AG09309 (cell line): ENCODE measurements at places on chromosomes 3 and 15.

DNA sequence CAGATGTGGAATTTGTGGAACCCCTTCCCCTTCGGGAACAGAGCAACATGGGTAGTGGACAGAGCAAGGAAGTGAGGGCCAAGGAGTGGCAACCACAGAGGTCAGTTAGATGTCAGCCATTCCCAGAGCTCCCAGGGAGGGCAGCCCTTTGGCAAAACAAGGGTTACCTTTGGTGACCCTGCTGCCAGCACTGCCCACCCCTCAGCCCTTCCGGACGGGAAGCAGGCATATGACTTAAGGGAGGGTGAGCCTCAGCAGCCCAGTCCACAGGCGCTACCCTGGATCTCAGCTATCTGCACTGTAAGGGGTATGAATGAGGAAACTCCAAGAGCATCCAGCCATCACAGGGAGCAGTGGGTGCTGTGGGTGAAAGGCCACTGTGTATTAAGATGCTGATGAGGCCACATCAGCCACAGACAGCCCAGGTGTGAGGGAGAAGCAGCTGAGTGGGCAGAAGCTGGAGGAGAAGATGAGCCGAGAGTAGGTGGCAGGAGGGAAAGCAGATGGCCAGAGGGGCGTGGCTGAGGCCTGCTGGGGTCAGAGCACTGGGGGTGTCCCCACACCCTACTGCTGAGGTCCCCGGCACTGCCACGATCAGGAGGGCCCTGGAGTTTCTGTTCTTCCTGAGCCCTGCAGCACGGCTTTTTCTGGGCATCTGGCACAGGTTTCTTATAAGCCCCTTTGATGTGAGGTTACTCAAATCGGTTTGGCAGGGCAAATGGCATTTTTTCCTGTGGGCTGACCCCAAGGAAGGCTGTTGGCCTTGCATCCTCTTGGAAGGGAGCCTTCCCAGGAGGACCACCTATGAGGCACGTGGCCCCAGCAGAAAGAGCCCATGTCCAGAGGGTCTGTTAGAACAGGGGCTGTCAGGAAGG, 6.2 kb downstream of the PLA2G4D start:
- DNase-seq: no peak

GRCh38 chr3:23183731-23184130, 19.4 kb upstream of the UBE2E2 start:
- DNase-seq: peak; percentile 24

DNA sequence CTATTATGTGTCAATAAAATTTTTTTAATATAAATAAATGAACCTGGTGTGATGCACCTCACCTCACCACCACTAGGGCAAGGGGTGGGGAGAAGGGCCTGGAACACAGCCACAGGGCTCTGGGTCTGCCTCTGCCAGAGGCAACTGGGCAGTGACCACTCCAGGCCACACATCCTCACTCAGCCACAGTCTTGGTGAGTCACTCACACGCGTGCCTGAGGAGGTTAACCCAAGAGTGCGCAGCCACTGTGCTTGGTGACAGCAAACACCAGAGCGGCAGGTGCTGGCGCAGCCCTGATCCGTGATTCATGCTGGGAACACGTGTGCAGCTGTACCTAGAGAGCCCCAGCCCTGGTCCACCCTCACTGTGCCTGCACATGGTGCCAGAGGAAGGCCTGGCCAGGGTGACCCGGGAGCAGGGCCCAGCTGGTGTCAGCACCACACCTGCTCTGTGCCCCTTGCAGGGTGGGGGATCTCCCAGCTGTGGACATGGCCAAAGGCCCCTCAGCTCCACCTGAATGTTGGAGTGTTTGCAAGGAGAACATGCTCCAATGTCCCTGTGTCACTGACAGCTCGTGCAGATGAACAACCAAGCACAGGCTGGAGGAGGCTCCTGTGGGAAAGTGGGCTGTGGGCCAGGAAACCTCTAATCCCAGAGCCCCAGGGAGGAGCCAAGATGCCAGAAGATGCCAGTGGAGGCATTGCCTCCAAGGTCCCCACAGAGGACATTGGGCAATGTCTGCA, 2.1 kb downstream of the SLC41A3 start:
- no peak for DNase-seq

DNA sequence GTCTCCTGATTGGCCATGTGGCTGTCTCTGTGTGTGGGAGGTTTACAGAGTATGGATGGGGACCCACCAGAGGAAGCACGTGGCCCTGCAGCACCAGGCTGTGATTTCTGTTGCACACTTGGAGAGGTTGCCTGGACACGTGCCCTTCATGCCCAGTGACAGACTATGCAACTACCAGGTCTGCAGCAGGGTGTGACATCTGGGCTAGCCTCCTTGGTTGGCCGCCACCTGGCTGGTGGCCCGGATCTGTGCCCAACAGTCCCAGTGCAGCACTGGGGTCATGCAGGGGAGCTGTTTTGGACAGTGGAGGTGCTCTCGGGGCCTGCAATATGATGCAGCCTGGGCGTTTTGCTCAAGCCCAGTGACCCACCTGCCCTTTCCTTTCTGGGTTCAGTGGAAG, 212.5 kb downstream of the UBE3A start:
- DNase-seq: no peak

DNA sequence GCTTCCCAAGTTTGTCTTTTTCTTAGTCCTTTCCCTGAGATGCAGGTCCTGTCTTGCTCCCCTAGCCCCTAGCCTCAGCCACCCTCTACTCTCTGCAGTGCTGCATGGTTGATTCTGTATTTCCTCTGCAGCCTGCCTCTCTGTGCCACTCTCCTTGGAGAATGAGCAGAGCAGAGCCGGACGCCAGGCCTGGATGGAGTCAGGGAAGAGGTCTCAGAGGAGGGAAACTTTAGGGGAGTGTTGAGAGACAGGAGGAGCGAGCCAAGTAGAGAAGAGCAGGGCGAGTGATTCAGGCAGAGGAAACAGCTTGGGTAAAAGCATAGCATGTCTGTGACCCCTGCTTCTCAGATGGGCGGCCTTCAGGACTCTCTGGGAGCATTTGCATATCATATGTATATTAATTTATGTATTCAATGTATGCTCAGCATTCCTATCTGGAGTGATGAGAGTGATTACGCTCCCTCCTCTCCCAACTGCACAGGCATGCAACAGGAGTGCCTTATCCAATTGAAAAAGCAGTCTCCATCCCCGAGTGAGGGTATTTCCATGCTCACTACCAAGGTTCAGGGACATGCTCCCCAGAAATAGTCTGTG, 166.7 kb downstream of the RORA start:
- DNase-seq: no peak

DNA sequence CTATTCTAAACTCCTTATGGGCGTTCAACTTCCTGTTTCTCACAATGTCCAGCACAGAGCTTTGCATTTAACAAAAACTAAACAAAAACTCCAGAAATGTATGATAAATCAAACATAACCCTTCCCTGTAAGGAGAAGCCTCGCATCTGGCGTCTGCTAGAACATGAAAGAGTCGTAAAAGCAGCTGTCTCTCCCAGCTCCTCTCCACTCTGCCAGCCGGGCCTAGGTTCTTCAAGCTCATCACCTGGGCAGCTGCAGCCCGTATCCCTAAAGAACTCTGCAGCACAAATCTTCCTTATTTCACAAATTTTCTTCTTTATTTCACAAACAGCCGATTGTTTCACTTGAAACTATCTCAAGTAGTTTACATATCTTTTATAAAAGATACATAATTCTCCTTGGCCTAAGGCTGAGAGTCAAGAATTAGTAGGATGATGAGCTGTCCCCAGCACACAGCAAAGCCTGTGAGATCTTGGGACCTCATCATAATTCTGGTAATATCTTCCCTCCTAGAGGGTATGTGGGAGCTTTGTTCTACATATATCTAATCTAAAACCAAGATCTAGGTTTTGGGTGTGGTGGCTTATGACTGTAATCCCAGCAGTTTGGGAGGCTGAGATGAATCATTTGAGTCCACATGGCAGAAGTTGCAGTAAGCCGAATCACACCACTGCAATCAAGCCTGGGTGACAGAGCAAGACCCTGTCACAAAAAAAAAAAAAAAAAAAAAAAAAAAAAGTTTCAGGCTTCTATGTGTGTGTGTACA, 35.3 kb downstream of the ANXA2 start:
- peak; percentile 72 for DNase-seq

GRCh38 chr3:41898631-41899030, 63.3 kb downstream of the ULK4 start:
- DNase-seq: no peak

- no peak for DNase-seq
Measured at GRCh38 chr3:168865022-168865551, 769.4 kb upstream of the GOLIM4 start.

GRCh38 chr3:189419038-189419437, 212.2 kb upstream of the TP63 start:
- no peak for DNase-seq

DNA sequence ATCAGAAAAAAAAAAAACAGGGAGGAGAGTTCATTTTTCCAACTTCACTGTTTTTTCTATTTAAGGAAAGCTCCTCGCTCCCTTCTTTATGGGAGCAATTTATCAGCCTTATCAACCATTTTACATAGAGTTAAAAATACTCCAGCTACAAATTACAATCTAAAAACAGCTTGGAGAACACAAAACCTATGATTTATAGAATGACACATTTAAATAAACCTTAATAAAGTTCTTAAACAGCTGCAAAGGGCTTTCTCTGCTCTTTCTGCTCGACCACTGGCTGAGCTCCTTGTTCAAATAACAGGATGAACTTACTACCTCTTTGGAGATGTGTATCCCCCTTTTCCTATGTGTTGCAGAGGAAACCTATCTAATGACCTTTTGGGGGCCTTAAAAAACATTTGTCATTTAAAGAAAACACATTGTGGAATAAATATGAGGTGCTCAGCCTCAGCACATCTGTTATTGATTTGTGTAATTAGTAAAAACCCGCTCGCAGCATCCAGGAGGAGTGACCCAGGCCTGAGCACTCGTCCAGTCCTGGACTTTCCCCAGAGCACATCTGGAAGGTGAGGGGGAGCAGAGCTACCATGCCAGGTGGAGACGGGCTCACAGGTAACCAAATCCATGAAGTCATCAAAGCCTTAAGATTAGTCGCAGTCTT, 231.2 kb downstream of the ATP8B4 start:
- DNase-seq: no peak

GRCh38 chr3:177105623-177106022, 91.7 kb downstream of the TBL1XR1 start:
- DNase-seq: no peak

DNA sequence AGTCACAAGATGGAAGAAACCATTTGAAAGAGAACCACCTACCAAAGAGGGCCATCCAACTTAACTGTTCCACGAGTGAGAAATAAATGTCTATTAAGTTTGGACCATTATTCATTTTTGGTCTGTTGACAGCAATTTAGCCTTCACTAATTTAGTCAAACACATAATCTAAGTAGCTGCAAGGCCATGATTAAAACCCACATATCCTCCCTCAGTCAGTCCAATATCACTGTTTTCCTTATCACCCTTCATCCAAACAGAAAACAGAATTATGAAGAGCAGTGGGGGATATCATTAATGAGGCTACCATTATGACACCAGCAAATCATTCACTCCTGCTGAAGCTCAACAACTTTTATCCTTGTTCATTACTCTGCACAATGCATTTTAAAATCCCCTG, 52.0 kb downstream of the PIK3CB start:
- no peak for DNase-seq

GRCh38 chr3:181695661-181696491, 15.8 kb upstream of the SOX2 start:
- no peak for DNase-seq

GRCh38 chr3:105456017-105456416, 89.3 kb downstream of the ALCAM start:
- DNase-seq: no peak

DNA sequence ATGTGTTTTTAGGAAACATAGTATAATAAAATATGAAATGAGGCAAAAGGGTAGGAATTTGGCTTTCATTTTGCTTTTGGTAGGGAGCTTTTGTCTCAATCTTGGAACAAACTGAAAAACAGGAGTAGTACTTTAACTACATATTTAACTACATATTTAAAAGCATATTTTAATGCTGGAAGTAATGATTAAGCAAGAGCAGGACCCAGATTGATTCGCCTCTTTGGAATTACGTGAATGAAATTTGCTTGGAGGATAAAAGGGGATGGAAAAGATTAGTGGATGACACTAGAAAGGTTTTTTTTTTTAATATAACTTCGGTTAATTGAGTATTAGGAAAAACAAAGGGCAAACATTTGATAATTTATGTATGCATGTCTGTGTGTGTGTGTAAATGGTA, 11.2 kb upstream of the TMEM212 start:
- DNase-seq: no peak

DNA sequence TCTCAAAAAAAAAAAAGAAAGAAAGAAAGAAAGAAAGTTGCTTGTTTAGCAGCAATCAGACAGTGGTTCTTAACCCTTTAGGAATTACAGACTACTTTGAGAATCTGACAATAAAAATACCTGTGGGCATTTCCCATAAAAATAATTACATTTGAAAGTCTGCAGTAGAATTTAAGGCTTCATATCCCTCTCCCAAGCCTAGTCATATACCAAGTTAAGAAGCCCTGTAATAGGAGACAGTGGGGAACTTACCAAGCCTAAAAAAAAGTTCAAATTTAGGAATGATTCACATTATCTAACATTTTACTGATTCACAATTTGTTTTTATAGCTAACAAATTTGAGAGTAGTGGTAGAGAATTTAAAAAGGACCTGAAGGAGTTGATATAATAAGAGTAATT, 47.5 kb downstream of the LRRFIP2 start:
- DNase-seq: no peak

- DNase-seq: no peak
Measured at GRCh38 chr15:32132859-32133258, 102.5 kb downstream of the CHRNA7 start.
